ENCODE measurements at places on chromosomes 12 and 14. TPM values are rescaled to one million over a fixed set of nuclear protein-coding genes. Genes with fewer than 3 reads are reported as not detected.

The RAPGEF3 gene
- 26.5 TPM for total RNA-seq

GRCh38 chr12:40446385-40446784 is 221.6 kb downstream of the LRRK2 start:
- no peaks in the 10 kb centered on the region for H3K36me3 ChIP-seq
- DNase-seq: peak; percentile 12
- no peak overlapping the region for H3K27ac ChIP-seq
- no peaks in the 10 kb centered on the region for H3K4me1 ChIP-seq
- H3K4me3 ChIP-seq: no peak overlapping the region

- no peaks in the 10 kb centered on the region for H3K27me3 ChIP-seq
- peaks cover 3% of the 10 kb centered on the region for H3K36me3 ChIP-seq
- H3K27ac ChIP-seq: no peak overlapping the region
- H3K4me3 ChIP-seq: no peak overlapping the region
Observed at GRCh38 chr12:21860534-21860933, 80.7 kb downstream of the ABCC9 start.

GRCh38 chr12:53700567-53700966 is 24.7 kb upstream of the ATP5MC2 start:
- no peaks in the 10 kb centered on the region for H3K36me3 ChIP-seq
- peaks cover 56% of the 10 kb centered on the region for H3K27me3 ChIP-seq
- DNase-seq: no peak

The REP15 gene
- 0.63 TPM for total RNA-seq

The KRT75 gene
- not detected for total RNA-seq

GRCh38 chr14:49460662-49461061 is 125.5 kb downstream of the RPS29 start:
- no peak overlapping the region for H3K4me3 ChIP-seq
- H3K36me3 ChIP-seq: no peaks in the 10 kb centered on the region
- H3K27me3 ChIP-seq: no peaks in the 10 kb centered on the region
- no peak overlapping the region for H3K27ac ChIP-seq

DNA sequence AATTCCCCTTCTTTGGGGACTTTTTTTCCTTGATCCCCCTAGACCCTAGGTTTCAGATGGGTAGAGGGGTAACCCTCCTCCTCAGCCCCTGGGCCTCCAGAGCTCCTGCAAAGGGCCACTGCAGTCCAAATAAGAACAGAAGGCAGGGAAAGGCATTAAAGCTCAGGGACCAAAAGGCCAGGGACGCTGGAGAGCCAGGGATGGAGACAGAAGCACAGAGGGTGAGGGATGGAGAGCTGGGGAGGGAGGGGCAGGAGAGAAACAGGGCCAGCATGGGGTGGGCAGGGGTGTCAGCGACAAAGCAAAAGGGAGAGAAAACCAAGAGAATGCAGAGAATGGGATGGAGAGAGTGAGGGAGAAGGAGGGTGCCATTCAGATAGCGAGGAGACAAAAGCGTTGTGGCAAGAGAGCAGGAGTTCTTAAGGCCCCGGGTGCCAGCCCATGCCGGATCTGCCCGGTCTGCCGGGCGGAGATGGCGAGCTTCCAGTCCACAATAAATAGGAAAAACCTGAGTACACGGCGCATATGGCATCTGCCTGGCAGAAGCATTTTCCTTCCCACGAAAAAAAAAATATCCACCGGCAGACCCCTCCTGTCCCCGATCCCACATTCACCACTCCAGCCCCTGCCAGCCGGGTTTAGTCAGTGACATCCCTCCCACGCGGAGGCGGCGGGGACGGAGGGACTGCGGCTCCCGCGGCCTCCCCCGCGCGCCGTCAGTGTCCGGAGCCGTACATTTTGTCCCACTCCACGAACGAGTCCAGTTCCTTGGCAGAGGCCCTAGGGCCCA is 28.6 kb downstream of the FIGNL2 start:
- peaks cover 2% of the 10 kb centered on the region for H3K36me3 ChIP-seq
- DNase-seq: peak; percentile 28
- H3K27ac ChIP-seq: no peak overlapping the region
- H3K4me3 ChIP-seq: no peak overlapping the region
- no peaks in the 10 kb centered on the region for H3K4me1 ChIP-seq

DNA sequence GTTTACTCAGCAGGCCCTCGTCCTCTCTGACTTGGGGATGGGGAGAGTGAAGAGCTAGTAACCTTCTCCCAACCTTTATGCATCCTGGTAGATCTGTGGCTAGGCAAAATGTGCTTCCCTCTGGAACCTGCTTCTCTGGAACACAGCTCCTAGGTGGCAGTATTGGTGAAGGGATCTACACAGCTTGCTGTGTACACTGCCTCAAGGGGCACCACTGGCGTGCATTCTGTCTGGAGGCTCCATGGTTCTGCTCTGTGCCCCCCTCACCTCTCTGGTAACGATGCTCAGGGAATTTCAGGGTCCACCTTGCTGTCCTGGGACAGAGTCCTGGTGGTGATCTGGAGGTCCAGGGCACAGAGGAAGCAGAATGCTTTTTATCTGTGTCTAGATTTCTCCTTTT is 43.5 kb upstream of the KCNA5 start:
- H3K4me3 ChIP-seq: no peak overlapping the region
- H3K27me3 ChIP-seq: peaks cover 4% of the 10 kb centered on the region
- no peak for DNase-seq

GRCh38 chr14:68958553-68958952 is 20.5 kb downstream of the ACTN1 start:
- no peaks in the 10 kb centered on the region for H3K36me3 ChIP-seq
- peak; percentile 32 for DNase-seq
- peaks cover 25% of the 10 kb centered on the region for H3K4me1 ChIP-seq

The TESPA1 gene
- total RNA-seq: 1.3 TPM

- H3K4me3 ChIP-seq: no peak overlapping the region
- H3K36me3 ChIP-seq: no peaks in the 10 kb centered on the region
- no peak overlapping the region for H3K27ac ChIP-seq
- no peak for DNase-seq
Observed at GRCh38 chr12:42130672-42131402, 13.8 kb downstream of the GXYLT1 start.

- H3K36me3 ChIP-seq: peaks cover 9% of the 10 kb centered on the region
- DNase-seq: peak; percentile 6
- H3K4me1 ChIP-seq: peaks cover 5% of the 10 kb centered on the region
- no peak overlapping the region for H3K27ac ChIP-seq
Observed at GRCh38 chr12:22656831-22657230, 31.9 kb downstream of the ETNK1 start.

GRCh38 chr14:41606532-41607303 is at the start of gene LRFN5:
TSS of gene LRFN5 (plus strand) at chr14:41606876.
- DNase-seq: peak; percentile 86
- H3K4me1 ChIP-seq: peaks cover 50% of the 10 kb centered on the region
- H3K36me3 ChIP-seq: no peaks in the 10 kb centered on the region

The ANKS1B gene
- total RNA-seq: 10.3 TPM

The CEBPE gene
- 0.67 TPM for total RNA-seq

DNA sequence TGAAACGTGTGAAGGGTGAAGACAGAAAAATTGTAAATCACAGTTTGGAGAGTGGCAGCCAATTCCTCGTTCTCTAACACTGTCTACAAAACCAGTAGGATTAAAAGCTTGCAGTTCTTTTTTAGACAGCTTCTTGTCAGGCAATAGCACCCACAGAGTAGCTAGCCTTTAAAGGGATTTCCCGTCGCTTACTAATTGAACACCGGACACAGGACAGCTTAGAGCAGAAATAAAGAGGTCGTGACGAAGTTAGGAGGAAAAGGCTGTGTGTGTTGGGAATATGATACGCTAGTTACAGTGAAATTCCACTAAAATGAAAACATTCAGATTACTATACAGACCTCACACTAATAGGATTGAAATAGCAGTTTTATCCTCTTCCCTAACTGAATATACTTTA is 149.1 kb upstream of the FLRT2 start:
- no peaks in the 10 kb centered on the region for H3K27me3 ChIP-seq
- no peak for DNase-seq
- H3K4me3 ChIP-seq: no peak overlapping the region
- no peaks in the 10 kb centered on the region for H3K36me3 ChIP-seq
- no peaks in the 10 kb centered on the region for H3K4me1 ChIP-seq

The PRPH gene
- 2.7 TPM for total RNA-seq

Data from lung (tissue), 17 donors.